ENCODE measurements at places on chromosomes 3 and 15.

DNA sequence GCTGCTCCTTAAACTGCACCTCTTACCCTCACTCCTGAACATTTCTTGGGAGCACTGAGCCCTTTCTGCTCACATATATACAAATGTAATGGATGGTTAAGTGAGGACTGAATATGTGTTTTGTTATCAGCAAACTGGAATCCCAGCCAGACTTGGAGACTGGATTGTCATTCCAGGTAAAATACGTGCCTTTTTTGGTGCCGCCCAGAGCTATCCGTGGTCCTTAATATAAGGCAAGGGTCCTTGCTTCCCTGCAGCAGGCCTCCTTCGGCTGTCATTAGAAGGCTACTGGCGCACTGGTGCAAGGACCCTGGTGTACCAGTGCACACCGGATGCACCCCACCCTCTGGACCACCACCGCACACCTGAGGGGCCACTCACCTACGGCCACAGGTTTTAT, 1.1 kb upstream of the GABRB3 start:
- DNase-seq: no peak

- no peak for DNase-seq
These were observed 129.6 kb downstream of the CTNNB1 start for GRCh38 chr3:41328926-41329325.

DNA sequence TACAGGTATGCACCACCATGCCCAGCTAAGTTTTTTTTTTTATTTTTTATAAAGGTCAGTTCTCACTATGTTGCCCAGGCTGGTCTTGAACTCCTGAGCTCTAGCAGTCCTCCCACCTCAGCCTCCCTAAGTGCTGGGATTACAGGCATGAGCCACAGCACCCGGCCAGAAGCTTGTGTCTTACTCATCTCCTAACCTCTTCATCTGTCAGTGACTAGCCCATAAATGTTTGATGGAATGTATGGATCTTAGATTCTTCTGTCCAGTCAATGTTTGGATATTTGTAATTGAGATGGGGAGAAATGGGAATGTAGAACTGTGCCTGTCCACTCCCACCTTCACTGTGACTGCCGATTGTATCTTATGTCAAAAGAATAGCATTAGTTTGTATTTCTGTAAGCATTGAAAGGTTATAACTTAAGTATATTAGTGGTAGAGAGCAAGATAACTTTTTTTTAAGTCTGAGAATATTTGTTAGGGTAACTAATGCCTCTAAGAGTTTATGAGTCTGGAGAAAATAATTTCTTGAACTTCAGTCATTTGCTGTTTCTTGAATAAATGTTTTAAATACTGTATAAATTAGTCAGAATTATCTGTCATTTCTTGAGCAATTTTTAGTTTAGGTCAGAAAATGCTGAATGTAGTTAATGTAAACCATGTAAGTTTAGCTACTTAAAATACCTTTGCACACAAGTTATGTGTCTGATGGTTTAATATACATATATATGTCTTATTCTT, 215.3 kb upstream of the CGNL1 start:
- no peak for DNase-seq

DNA sequence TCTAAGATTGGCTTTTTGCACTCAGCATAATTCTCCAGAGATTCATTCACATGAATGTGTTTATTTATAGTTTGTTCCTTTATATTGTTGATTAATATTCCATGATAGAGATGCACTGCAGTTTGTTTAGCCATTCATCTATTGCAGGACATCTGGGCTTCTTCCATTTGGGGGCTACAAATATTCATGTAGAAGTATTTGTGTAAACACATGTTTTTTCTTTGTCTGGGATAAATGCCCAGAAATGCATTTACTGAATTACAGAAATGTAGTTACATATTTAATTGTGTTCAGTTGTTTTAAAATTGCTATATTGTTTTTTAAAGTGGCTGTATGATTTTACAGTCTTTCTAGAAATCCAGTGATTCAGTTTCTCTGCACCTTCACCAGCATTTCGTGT, 635.0 kb downstream of the ZIC1 start:
- DNase-seq: no peak

DNA sequence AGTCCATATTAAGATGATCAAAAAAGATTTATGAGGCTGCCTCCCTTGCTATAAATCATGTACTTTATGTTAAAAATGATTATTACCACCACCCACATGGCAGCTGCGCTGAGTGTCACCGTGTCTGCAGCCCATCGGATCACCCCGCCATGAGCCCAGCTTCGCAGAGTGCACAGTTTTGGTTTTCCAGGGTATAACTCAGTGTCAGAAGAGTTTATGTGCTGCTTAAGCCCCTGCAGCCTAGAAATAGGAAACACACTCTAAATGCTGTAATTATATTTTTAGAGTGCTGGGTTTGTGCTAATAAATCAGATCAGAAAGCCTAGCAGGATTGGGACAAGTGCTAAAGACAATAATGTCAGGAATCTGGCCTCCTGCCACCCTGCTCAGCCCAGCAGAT, 54.7 kb upstream of the ONECUT1 start:
- DNase-seq: no peak

DNA sequence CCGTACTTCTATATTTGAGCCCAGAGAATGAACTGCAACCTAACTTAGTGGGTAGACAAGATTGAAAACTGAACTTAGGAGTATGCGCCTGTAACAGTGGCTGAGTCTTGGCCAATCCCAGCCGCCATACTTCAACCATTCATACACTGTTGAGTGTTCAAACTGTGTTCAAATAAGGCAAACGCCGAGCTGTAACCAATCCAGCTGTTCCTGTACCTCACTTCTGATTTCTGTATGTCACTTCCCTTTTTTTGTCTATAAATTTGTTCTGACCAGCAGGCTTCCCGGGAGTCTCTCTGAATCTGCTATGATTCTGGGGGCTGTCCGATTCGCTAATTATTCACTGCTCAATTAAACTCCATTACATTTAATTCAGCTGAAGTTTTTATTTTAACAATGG, 58.6 kb upstream of the TPM1 start:
- no peak for DNase-seq

DNA sequence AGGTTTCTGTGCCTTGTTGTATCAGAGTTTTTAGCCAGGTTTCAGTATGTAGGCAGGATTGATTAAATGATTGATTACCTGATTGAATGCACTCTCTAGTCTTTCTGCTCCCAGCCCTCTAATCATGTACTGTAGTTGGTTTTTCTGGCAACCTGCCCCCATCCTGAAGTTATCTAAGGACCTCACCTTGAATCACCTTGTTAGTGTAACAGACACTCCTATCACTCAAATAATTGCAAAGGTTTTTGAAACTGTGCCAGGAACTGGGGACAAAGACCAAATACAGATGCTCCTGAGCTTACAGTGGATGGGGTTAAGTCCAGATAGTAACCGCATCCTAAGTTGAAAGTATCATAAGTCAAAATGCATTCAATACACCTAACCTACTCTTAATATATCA, 141.5 kb upstream of the EIF1B start:
- DNase-seq: no peak

DNA sequence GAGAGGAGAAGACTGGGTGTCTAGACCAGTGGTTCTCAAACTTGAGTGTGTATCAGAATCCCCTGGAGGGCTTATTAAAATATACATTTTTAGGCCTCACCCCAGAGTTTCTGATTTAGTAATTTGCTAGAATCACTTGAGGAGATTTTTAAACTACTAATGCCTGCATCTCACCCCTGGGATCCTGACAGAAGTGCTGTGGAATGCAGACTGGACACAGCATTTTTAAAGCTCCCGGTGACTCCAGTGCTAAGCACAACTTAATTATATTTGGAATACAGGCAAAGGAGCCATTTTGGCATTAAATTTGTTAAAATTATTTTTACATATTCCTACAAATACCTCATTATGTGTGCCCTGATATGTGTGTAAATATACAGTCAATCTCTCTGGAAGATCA, 26.7 kb upstream of the COL6A6 start:
- DNase-seq: no peak

GRCh38 chr3:100789579-100789978, 80.3 kb downstream of the TFG start:
- no peak for DNase-seq

DNA sequence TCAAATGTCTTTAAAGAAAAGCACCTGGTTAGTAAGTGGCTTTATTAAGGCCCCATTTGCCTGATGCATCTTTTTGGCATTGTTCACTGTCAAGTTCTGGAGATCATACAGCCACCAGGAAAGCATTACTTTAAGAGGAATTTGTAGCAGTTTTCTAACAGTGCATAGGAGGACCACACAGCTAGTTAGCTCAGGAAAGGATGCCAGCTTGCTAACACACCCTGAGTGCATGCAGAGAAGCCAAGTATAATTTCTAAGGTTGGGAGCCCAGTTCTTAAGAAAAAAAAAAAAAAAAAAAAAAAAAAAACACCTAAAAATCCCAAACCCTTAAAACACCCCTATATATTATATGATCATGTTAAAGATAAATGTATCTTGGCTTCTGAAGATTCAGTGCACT, 102.0 kb upstream of the FEZF2 start:
- no peak for DNase-seq
